ENCODE measurements at places on chromosomes 1 and 21.

- DNase-seq: no peak
Measured at GRCh38 chr1:222126052-222126451, 384.2 kb upstream of the DUSP10 start.

DNA sequence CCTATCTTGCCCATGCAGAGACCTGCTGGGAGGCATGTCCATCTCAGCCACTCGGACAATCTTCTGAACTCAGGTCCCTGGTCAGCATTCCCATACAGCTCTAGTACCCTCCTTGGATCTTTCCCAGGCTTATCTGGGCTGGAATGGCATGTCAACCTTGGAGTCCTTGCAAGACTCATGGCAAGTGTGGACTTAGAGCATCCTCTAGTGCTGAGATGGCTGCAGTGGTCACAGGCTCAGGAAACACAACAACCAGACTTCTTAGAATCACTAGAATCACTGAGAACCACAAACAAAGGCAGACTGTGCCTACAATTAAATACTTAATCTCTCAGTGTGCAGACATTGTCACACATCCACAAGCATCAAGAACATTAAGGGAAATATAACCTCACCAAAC lies 73.1 kb upstream of the TSHB start:
- no peak for DNase-seq

DNA sequence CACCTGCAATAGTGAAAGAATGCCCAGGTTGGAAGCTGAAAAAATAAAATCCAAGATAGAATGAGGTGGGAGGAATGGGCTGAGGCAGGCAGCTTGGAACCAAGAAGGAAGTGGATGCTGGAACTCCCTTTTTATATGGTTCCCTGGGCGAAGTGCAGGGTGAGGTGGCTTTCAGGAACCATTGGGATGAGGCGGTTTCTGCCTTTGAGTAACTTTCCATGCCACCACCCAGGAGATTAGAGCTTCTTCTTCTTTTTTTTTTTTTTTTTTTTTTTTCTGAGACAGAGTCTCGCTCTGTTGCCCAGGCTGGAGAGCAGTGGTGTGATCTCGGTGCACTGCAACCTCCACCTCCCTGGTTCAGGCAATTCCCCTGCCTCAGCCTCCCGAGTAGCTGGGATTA lies 17.8 kb upstream of the MRPS6 start:
- DNase-seq: no peak

GRCh38 chr1:226322986-226323385 lies 14.0 kb upstream of the LIN9 start:
- no peak for DNase-seq

DNA sequence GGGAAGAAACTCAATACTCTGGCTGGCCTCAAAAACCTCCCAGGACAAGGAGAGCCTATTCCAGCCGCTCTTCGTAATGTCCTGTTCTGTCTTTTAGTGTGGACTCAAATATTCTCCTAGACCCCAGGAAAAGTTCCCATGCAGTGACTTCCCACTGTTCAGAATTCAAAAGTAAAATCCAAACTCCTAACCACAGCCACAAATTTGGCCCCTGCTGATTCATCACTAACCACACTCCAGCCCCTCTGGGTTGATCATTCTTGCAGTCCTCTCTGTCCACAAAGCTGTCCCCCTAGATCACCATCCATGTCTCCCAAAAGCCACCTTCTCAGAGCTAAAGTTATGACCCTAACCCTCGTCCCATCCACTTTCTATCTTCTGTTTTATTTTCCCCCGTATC lies 5.1 kb downstream of the CTNNBIP1 start:
- no peak for DNase-seq

DNA sequence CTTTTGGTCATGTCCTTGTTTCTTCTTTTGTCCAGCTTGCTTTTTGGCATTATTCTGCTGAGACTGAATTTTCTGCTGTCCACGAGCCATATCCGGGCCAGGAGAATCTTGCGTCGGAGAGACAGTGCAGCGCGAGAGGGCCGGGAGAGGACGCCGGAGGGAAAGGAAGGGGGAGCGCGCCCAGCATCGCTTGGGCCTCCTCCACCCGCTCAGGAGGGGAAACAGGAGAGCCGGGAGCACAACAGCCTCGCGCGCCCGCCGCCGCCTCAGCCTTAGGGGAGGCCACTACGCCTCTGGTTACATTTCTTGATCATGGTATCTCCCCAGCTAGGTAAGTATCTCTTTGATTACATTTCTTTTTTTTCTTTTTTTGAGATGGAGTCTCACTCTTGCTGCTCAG lies 7.4 kb upstream of the DEGS1 start:
- DNase-seq: no peak

DNA sequence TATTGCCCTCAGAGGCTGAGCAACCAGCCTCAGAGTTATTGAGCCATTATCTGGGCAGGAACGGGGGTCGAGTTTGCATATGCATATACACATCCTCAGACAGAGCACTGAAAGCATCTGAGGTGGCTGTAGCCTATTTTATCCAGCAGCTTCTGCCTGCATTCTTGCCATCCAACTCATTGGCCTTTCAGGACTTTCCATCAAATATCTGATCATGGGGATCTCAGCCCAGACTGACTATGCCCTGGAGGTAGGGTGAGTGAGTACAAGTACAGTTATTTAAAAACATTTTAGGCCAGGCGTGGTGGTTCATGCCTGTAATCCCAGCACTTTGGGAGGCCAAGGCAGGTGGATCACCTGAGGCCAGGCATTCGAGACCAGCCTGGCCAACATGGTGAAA lies 1.8 kb upstream of the MTF1 start:
- no peak for DNase-seq

DNA sequence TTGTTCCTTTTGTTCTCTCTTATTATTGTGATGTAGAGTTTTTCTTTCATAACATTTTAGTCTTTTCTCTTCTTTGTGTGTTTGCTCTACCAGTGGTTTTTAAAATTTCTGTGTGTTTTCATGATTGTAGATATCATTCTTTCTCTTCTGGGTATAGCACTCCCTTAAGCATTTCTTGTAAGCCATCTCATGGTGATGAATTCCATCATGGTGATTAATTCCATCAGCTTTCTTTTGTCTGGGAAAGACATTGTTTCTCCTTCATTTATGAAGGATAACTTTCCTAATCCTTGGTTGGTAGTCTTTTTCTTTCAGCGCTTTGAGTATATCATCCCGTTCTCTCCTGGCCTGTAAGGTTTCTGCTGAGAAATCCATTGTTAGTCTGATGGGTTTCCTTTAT lies 22.7 kb downstream of the CD55 start:
- no peak for DNase-seq

DNA sequence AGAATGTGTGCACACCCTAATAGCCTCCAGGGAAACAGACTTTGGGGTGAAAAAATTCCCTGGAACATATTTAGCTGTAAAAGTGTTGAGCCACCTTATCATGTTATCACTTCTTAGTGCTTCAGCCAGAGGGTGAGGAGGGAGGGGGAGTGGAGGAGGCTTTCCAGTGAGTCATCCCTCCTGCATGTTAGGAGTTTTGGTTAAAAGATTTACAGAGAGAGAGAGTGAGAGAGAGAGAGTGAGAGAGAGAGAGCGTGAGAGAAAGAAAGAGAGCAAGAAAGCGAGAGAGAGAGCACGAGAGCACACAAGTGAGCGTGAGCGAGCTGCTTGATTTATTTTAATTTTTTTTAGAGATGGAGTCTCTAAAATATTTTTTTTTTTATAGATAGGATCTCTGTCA lies 13.5 kb upstream of the CACNA1E start:
- DNase-seq: no peak

GRCh38 chr1:26016953-26017545 lies 4.5 kb upstream of the EXTL1 start:
- DNase-seq: no peak
